Urinary bladder (tissue), 4 donors: ENCODE measurements at places on chromosomes 13 and 19. TPM values are rescaled to one million over a fixed set of nuclear protein-coding genes. Genes with fewer than 3 reads are reported as not detected.

The ZIC5 gene
- not detected for total RNA-seq

The POGLUT2 gene
- 35.5 TPM for total RNA-seq

The CDX2 gene
- total RNA-seq = not detected

The CAPN12 gene
- total RNA-seq = 1.4 TPM

The S1PR4 gene
- 0.74 TPM for total RNA-seq

The PSG1 gene
- total RNA-seq = not detected

The FGF22 gene
- not detected for total RNA-seq

The C1QTNF9 gene
- 1.3 TPM for total RNA-seq

The FCER2 gene
- 0.21 TPM for total RNA-seq

The SELENOV gene
- total RNA-seq = 0.37 TPM

The PABPC3 gene
- 0.48 TPM for total RNA-seq

The MBD3 gene
- total RNA-seq = 32.5 TPM

The NTN5 gene
- total RNA-seq = 0.53 TPM

The SYNE4 gene
- total RNA-seq = 0.58 TPM

The MBD3L2 gene
- total RNA-seq = not detected

The LRRC63 gene
- total RNA-seq = 1.2 TPM

The ONECUT3 gene
- total RNA-seq = not detected

The NXNL1 gene
- not detected for total RNA-seq

The NMRK2 gene
- 1.3 TPM for total RNA-seq

The OR7A5 gene
- total RNA-seq = not detected

The PLPPR3 gene
- 2.1 TPM for total RNA-seq

The NLRP13 gene
- not detected for total RNA-seq

The TRMT1 gene
- 16.5 TPM for total RNA-seq

The TSHZ3 gene
- 25.9 TPM for total RNA-seq

The KLK1 gene
- not detected for total RNA-seq

The METTL21C gene
- total RNA-seq = 0.69 TPM
